Activated CD8-positive, alpha-beta T cell treated with anti-CD3 and anti-CD28 coated beads, Interleukin-2, amount 10 ng/mL, durations not matched to agents 7 days and 5 days (primary cell): ENCODE measurements at places on chromosomes 4 and X. TPM values are rescaled to one million over a fixed set of nuclear protein-coding genes. Genes with fewer than 3 reads are reported as not detected.

The RTL9 gene
- total RNA-seq = not detected

The GAB3 gene
- 10.3 TPM for total RNA-seq

The MAGEA8 gene
- total RNA-seq = not detected

The PHOX2B gene
- not detected for total RNA-seq

The CCKAR gene
- not detected for total RNA-seq

The VEGFD gene
- not detected for total RNA-seq

The IL21 gene
- not detected for total RNA-seq

DNA sequence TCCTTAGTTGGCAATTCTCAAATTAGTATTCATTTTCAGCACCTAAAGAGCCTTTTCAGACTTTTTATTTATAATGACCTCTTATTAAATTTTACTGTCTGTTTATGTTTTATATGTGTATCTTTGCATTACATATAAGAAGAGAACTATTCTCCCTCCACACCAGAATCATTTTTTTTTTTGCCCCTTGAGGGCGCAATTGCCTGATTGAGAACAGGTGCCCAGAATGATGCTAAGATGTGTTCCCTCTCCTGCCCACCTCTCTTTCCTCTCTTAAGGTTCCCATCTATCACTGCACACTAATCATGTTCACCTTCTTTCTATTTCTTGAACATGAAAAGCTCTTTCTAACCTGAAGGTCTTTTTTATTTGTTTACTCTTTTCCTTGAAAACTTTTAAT is 44.2 kb upstream of the ADAM29 start:
- no peaks in the 10 kb centered on the region for H3K36me3 ChIP-seq
- no peaks in the 10 kb centered on the region for H3K27me3 ChIP-seq
- H3K4me3 ChIP-seq = no peak overlapping the region
- H3K27ac ChIP-seq = no peak overlapping the region
- DNase-seq = no peak

DNA sequence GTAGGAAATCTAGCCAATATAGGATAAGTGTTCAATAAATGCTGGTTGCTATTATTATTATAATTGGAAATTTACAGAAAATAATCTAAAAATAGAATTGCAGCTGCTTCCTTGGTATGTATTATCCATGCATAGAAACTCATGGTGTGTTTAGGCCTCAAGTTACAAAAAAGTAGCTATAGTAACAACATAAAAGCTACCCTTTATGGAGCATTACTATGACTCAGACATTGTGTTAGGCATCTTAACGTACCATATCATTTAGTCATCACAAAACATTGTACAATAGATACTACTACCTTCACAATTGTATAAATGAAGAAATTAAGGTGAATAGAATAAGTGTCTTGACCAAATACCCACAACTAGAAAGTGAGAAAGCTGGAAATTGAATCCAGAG is 126.9 kb upstream of the NRK start:
- no peak overlapping the region for H3K27ac ChIP-seq
- no peaks in the 10 kb centered on the region for H3K36me3 ChIP-seq
- no peak overlapping the region for H3K4me3 ChIP-seq
- H3K27me3 ChIP-seq = no peaks in the 10 kb centered on the region
- H3K4me1 ChIP-seq = no peaks in the 10 kb centered on the region
- DNase-seq = no peak

DNA sequence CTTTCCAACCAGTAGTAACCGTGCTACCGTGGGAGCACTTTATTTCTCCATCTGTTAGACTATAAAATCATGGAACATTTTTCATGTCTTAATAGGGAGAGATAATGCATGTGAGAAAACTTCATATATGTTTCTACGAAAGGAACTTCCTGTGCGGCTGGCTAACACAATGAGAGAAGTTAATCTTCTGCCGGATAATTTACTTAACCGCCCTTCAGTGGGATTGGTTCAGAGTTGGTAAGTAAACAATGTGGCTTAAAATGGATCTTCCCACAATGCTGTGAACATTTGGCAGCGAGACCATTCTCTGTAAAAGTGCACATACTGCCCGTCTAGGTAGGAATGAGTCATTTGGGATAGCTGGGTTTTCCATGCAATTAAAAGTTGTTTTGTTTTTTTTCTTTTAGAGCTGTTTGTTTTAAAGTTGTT is 29.6 kb downstream of the PDK3 start:
- H3K27me3 ChIP-seq = no peaks in the 10 kb centered on the region
- H3K4me3 ChIP-seq = peak overlapping the region; percentile 20

GRCh38 chr4:141118381-141118780 is 14.9 kb downstream of the RNF150 start:
- no peak for DNase-seq
- H3K36me3 ChIP-seq = no peaks in the 10 kb centered on the region
- no peak overlapping the region for H3K27ac ChIP-seq
- H3K4me1 ChIP-seq = no peaks in the 10 kb centered on the region

DNA sequence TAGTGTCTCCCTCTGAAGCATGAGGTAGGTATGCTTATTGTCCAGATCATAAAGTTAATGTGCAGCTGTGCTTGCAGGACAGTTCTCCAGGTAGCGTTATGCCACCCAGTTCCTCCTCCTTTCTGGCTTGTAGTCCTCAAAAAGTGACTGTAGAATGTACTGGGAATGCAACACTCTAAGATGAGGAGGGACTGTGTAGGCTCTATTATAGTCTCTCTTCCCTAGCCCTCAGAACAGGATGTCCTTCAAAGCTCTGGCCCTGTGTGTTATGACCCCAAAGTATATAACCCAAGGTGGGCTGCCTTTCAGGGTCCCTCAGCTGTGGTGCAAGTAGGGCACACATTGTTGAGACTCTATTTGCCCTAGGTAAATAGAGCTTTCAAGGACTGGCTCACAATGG is 20.8 kb upstream of the MANBA start:
- H3K27ac ChIP-seq = no peak overlapping the region
- H3K4me1 ChIP-seq = no peaks in the 10 kb centered on the region
- H3K27me3 ChIP-seq = peaks cover 9% of the 10 kb centered on the region
- H3K36me3 ChIP-seq = no peaks in the 10 kb centered on the region

- H3K27ac ChIP-seq = no peak overlapping the region
- no peaks in the 10 kb centered on the region for H3K36me3 ChIP-seq
- H3K4me1 ChIP-seq = no peaks in the 10 kb centered on the region
- no peaks in the 10 kb centered on the region for H3K27me3 ChIP-seq
Measured at GRCh38 chr4:186360551-186360950, 94.6 kb downstream of the F11 start.

DNA sequence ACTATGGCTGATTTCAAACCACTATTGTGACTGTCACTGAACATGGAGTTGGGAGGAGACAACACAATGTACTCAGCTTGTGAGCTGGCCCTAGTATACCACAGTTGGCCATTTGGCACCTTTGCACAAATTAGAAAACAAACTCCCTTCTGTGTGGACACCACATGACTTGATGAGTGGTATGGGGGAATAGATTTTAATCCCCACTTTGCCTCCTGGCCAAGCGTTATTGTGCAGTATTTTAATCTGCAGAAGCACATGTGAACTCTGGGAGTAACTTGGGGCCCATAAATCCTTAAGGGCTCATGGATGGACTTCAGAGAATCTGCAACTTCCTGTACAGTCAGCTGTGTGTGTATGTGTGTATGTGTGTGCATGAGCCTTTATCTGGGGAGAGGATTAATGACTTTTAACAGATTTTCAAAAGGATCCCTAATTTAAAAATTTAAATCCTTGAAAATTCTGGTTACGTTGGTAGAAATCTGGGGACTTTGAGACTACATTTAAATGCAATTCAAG is 105.0 kb upstream of the PAQR3 start:
- no peak overlapping the region for H3K4me3 ChIP-seq
- no peaks in the 10 kb centered on the region for H3K36me3 ChIP-seq
- H3K27ac ChIP-seq = no peak overlapping the region
- H3K4me1 ChIP-seq = no peaks in the 10 kb centered on the region

- no peaks in the 10 kb centered on the region for H3K4me1 ChIP-seq
- no peak overlapping the region for H3K27ac ChIP-seq
- H3K4me3 ChIP-seq = no peak overlapping the region
- no peak for DNase-seq
Measured at GRCh38 chrX:10213716-10214115, 56.9 kb downstream of the CLCN4 start.

- no peak overlapping the region for H3K4me3 ChIP-seq
- H3K27me3 ChIP-seq = no peaks in the 10 kb centered on the region
- no peak for DNase-seq
- H3K36me3 ChIP-seq = no peaks in the 10 kb centered on the region
Measured at GRCh38 chr4:41537292-41537890, 566 bp upstream of the LIMCH1 start.

DNA sequence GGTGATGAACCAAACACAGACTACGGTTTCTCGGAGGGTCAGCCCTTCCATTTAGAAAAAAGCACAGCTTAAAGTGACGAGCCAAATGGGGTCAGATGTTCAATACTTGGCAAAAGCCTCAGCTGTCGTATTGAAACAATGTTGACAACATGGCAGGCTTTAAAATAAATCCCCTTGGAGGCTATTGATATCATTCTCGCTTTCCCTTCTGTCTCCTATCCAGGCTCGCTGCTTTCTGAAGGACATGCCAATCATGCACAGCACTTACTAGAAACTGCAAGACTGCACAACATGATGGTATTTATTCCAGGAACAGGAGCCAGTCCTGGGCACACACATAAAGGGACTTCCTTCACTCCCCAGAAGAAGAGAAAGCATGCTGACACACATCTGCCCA is 137.9 kb downstream of the SLC7A11 start:
- H3K36me3 ChIP-seq = no peaks in the 10 kb centered on the region
- DNase-seq = no peak
- H3K4me3 ChIP-seq = no peak overlapping the region
- H3K27ac ChIP-seq = no peak overlapping the region
- H3K4me1 ChIP-seq = no peaks in the 10 kb centered on the region

DNA sequence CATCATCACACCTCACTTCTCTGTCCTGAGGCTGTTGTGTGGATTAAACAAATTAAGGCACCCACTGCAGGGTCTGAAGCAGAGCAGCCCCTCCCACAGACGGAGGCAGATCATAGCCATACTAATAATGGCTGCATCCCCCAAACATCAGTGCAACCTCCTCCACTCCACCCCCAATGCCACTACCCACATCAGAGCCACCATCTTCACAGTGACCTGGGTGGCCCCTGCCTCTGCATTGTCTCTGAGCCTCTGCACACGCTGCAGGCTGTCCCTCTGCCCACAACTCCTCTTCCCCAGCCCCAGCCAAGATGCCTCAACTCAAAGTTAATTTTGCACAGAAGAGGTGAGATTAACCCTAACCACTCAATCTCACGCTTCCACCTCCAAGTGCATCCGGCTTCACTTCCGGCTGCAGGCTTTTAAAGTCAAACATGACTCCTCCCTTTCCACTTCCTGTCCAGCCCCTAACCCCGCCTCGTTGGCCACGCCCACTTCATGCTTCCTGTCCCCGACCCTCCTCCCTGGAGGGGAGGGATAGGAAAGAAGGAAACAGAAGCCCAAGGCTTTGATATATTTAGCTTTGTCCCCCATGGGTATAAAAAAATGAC is 22.7 kb downstream of the JAKMIP1 start:
- peak overlapping the region; percentile 30 for H3K4me3 ChIP-seq
- peak; percentile 81 for DNase-seq
- peak overlapping the region; percentile 90 for H3K27ac ChIP-seq
- no peaks in the 10 kb centered on the region for H3K27me3 ChIP-seq

DNA sequence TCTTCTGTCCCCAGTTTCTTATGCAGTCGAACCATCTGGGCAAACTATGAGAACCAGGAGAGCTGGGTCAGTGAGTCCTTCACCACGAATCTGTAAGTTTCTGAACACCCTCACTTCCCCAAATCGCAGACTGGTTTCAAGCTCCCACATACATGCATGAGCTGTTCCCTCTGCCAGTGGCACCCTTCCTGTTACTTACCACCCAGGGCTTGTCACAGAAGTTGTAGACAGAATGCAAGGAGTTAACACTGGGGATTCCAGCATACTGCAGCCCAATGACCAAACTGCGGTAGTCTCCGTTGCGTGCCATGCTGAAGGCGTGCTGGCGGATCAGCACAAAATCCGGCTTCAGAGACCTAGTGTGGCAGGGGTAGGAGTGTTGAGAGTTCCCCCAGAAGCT is 14.6 kb downstream of the SYN1 start:
- no peaks in the 10 kb centered on the region for H3K27me3 ChIP-seq
- H3K36me3 ChIP-seq = no peaks in the 10 kb centered on the region
- peaks cover 2% of the 10 kb centered on the region for H3K4me1 ChIP-seq
- DNase-seq = no peak
- H3K4me3 ChIP-seq = no peak overlapping the region

DNA sequence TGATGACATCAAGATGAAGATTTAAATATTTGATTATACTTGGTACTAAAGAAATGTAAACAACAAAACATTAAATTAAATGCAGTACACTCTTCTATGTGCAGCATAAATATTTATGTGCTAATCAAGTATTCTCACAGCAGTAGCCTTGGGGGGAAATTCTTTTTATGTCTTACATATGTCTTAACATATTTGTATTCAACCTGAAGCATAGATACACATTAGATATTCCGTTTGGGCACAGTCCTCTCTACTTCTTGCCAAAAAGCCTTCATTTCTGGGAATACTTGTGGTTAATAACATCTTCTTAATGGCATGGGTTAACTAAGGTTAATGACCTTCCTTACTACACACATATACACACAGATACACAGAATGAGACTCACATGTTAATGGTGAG is 19.8 kb downstream of the TMPRSS11F start:
- DNase-seq = no peak
- no peak overlapping the region for H3K4me3 ChIP-seq
- H3K36me3 ChIP-seq = no peaks in the 10 kb centered on the region
- H3K27me3 ChIP-seq = no peaks in the 10 kb centered on the region
- H3K4me1 ChIP-seq = no peaks in the 10 kb centered on the region
- no peak overlapping the region for H3K27ac ChIP-seq

DNA sequence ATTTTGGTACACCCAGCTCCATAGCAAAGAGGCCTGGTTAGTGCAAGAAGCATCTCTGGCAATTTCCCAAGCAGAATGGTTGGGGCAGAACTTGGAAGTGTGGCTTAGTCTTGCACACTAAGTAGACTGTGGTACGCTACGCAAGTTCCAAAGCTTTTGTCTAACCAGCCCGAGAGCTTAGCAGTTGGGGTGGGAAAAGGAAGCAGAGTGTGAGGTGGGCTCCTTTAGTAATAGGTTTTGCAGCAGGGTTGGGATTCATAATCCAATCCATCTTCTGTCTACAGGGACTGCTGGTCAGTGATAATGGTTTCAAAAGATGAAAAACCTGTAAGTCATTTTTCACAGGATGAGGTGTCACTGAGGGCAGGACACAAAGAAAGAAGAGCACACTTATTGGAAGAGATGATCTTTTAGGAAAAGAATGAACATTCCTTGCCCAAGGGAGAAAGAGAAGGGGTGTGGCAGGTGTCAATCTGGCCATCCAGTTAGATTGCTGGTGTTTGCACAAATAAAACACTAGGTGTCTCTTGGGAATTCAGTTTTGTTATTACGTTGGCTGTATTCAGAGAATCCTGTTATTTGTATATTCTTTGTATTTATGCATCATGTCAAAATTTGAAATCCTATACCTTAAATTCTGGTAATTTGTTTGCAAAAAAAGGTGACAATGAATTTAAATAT is 244.3 kb downstream of the GPAT3 start:
- DNase-seq = no peak
- H3K27me3 ChIP-seq = peaks cover 1% of the 10 kb centered on the region
- H3K4me1 ChIP-seq = no peaks in the 10 kb centered on the region
- H3K27ac ChIP-seq = no peak overlapping the region
- H3K4me3 ChIP-seq = no peak overlapping the region

- DNase-seq = no peak
- no peaks in the 10 kb centered on the region for H3K36me3 ChIP-seq
- no peak overlapping the region for H3K27ac ChIP-seq
- no peak overlapping the region for H3K4me3 ChIP-seq
Measured at GRCh38 chrX:50677789-50678188, 136.2 kb downstream of the SHROOM4 start.
